ENCODE measurements at places on chromosomes 5 and 9.

DNA sequence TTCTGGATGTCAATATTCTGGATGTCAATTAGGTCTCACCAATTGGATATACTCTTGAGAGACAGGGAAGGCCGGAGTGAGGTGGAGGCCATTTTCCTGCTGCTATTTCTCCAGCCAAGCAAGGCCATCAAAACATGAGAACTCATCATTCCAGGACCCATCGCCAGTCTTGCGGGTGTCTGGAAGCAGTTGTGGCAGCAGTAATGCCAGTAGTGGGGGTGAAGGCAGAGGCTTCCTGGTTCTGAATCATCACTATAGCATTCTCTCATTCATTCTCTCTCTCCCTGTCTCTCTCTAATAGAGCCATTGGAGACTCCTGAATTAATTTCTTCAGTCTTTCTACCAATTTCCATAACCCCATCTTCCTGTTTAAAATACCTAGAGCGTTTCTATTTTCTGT is 71.8 kb downstream of the EGFLAM start:
- no peak for DNase-seq

GRCh38 chr9:89781838-89782540 is 177.2 kb downstream of the GADD45G start:
- DNase-seq, result no peak

DNA sequence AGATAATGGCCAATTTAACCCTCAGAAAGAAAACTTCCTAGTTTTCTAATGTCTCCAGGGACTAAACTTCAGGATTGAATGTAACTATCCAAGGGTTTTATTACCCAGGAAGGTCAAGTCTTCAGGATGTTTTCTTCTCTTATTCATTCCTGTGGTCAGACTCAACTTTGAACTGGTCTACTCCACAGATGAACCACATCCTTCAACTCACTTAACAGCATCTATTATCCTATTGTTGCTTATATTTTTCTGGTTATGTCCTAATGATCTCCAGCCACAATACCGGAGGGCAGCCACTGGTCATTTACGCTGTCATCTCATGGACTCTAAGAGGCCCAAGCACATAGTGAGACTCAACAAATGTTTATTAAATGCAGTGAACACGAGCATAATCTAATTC is 47.2 kb upstream of the LIFR start:
- DNase-seq, result no peak

DNA sequence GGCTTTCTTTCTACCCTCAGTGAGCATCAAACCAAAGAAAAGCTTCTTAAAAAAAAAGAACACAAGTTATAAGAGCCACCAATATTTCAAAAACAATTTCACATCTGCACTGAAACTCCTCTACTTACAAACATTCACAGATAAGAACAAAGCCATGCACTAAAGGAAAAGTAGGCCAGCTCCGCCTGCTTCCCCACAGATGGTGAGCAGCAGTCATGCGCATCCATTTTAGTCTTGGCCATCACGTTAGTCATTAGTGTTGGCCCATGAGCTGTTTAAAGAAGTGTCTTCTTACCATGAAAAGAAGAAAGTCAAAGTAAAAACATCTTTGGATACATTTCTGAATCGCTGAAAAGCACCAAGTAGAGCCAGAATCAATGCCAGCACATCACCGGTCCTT is 40.0 kb upstream of the SMIM23 start:
- DNase-seq, result no peak

GRCh38 chr9:106653213-106653612 is 209.8 kb upstream of the ZNF462 start:
- no peak for DNase-seq

GRCh38 chr5:54988817-54989216 is 3.4 kb upstream of the ESM1 start:
- no peak for DNase-seq

DNA sequence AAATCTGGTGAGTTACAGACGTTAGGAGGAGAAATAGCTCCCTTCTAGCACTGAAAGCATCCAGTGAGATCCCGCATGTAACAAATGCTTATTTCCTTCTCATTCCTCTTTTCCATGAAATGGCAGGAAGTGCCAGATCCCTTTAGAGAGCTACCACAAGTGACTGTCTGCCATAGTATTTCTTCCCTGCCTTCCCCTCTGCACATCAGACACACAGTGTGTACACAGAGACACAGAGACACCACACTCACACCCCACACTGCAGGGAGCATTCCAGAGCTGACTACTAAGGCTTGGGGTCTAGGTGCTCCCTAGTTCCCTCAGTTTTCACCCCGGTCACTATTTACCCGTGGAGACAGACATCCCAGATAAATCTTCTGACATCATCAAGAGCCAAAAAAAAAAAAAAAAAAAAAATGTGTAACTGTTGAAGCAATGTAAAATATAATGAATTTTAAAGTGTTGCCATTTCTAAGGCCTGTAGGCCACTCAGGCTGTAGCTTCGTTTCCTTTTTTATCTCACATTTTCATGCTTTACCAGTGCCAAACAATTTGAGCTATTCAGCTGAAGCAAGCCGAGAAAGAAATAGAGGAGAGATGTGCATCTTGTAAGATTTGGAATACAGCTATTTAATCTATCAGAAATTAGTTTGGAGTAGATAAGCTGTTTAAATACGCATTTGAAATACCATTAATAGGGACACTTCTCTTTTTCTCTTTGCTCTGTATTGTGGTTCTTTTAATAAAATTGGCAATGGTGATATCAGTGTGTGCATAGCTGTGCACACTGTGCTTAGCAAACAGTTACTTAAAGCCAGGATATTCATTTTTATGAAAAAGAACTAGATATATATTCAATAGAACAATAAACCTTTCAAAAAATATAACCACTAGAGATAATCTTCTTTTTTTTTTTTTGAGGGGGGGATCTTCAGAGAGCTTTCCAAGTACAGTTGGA is 405.5 kb downstream of the PDE4D start:
- no peak for DNase-seq

GRCh38 chr9:93308158-93308602 is 124.2 kb downstream of the WNK2 start:
- DNase-seq, result no peak

GRCh38 chr9:37905131-37905505 is 1.2 kb upstream of the SLC25A51 start:
- DNase-seq, result no peak
